Inflammatory macrophage treated with lipopolysaccharide for 4 hours (primary cell): ENCODE measurements at places on chromosomes 12 and 14.
A peak's percentile ranks its signal among the peaks of the same experiment; 100 is the strongest.

DNA sequence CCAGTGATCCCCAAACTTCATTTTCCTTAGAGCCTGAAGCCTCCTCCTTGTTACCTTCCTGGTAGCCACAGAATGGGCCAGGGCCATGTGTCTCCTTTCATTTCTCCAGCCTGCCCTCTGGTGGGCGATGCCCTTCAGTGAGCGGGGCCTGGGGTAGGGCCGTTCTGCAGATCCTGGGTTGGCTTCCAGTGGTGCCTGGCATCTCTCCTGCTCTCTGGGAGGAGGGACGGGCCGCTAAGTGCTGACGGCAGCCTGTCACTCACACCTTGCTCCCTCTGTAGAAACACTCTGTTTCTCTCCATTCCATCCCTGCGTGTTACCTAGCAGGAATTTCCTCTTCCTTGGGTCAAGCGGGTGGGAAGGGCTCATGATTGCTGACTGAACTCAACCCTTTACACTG is 232.1 kb downstream of the CACNA1C start:
- DNase-seq: peak; percentile 59

DNA sequence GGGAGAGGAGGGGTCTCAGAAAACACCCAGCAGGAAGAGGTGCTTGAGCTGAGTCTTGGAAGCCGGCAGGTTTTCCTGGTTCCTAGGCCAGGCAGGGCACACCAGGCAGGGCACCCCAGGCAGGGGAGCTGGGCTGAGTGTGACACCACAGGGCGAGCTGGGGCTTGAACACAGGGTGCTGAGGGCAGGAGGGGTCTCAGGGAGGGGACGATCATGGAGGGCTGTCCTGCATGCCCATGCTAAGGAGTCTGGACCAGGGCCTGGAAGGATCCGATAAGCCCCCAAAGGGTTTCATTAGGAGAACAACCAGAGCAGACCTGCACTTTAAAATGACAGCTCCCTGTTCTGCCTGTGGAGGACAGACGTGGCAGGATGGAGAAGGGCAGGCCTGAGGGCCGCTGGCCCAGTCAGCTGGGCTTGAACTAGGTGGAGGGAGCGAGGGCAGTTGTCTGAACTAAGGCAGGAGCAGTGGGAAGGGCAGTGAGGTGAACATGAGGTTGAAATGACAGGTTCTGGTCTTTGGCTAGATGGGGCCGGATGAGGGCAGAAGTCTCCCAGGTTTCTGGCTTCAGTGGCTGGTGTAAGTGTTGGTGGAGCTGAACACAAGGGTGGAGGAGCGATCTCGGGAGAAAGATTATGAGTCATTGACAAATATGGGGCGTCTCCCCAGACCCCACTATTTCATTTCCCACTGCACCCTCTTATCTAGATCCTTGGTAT is 171.0 kb upstream of the PZP start:
- no peak for DNase-seq

DNA sequence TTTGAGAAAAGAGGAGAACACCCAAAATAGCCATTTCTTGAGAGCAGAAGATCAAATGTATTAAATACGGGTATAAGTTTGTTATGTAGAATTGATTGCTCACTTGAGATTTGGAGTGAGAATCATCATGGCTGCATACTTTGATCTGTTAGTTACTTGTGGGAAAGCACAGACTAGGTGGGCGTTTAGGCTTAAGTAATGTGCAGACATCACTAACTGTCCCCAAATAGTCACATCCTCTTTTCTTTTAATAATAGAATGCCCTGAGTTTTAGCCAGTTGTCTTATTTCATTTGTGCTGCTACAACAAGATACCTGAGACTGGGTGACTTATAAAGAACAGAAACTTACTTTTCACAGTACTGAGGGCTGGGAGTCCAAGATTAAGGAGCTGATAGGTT is 14.3 kb upstream of the GTF2A1 start:
- DNase-seq: peak; percentile 80

- DNase-seq: no peak
These were observed 467 bp upstream of the ANHX start for GRCh38 chr12:133236144-133236543.

DNA sequence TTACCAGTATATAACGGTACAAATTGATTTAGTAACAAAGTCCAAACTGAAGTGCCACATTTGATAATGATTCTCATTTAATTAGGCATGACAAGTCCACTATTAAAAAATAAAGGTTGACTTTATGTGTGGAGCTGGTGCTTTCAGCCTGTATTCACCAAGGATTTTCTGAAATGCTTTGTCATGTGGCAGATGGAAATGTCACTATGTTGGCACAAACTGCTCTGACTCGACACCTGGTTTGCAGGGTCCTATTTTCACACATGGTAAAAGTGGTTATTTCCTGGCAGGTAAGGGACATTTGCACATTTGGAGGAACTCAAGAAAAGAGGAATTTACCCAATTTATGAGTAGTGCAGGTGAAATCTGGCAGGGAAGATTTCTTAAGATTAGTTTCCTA is 572.6 kb upstream of the MDGA2 start:
- no peak for DNase-seq

DNA sequence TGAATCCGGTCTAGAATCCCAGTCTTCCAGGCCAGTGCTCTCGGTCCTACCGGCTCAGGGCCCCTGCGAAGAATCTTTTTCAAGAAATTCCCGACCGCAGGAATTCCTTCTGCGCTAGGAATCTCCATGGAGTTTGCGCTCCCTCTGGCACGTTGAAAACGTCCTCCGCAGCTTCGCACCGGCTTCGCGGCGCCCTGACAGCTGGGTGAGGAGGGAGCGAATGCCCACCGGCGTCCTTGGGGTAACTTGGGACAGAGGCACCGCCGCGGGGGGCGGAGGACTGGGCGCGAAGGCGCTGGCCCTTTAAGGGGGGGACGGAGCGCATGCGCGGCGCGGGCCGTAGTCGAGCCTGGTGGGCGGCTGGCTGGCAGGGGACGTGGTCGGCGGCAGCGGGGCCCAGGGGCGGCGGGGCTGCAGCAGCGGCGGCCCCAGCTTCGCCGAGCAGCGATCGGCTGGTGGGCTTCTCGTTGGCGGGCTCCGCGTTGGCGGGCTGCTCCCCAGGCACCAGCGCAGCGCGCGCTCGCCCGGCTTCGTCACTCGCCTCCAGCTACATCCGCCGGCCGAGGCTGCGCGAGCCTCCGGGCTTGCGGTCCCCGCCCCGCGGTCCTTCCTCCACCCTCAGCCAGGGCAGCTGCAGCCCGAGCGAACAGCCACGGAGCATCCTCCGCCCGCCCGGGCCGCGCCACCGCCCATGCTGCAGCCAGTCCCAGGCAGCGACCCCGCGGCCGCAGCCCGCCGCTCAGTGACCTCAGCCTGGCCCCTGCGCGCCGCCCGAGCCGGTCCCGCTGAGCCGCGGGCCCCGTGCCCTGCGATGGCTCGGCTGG is at the start of gene VASH1:
Gene VASH1, plus strand, starts transcription at position 333 of the 824 bp plus-strand sequence. CDS start 1,354 bp downstream, outside the sequence.
- DNase-seq: peak; percentile 82

- no peak for DNase-seq
These were observed 14.4 kb downstream of the NEUROD4 start for GRCh38 chr12:55034218-55034617.

- DNase-seq: no peak
These were observed 329.8 kb upstream of the TMPO start for GRCh38 chr12:98185606-98186005.

GRCh38 chr12:45049912-45050750 is 768 bp downstream of the DBX2 start:
- DNase-seq: no peak

DNA sequence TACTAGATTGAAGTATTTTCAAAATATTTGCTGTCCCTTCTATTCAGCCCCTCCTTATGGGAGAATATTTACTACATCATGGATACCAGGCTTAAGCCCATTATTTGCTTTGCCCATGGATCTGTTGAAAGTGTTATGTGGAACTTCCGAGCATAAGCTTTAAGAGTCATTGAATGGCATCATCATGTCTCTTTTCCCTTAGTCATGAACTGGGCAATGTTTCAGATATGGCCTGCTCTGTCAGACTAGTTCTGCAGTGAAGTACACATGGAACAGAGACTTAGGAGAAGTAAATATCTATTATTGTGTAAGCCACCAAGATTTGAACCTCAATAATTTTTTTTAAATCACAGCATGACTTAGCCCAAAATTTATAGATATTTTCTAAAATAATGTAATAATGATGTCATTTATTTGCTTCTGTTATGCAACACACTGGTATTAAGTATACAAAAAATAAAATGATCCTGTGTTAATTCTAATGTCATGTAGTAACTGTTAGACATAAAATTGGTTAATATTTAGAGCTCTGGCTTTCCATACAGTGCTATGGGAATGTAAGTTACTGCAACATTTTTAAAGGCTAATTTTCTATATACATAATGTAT is 1097.3 kb downstream of the SLC16A7 start:
- no peak for DNase-seq

GRCh38 chr14:71686677-71687076 is 245.6 kb upstream of the RGS6 start:
- no peak for DNase-seq

DNA sequence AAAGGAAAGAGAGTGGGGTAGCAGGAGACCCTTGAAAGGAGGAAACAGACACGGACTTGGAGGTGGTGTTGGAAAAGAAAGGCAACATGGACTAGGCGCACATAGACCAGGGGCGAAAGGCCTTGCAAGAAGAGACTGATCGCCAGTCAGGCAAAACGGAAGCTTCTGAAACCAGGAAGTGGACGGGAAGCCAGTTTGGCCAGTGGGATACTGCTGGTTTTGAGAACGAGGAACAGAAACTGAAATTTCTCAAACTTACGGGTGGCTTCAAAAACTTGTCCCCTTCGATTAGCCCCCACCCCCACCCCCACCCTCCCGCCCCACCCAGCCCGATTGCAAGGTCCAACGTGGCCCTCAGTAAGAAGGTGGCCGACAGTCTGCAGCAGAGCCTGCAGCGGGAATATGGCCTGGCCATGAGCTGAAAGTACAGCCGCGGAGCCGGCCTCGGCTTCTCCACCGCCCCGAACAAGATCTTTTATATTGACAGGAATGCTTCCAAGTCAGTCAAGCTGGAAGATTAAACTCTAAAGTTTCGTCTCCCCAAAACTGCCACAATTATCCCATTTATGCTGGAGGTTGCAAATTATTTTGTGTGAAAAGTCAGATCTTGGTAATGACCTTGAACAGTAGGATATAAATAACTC is 364.7 kb downstream of the BCAT1 start:
- DNase-seq: peak; percentile 63

DNA sequence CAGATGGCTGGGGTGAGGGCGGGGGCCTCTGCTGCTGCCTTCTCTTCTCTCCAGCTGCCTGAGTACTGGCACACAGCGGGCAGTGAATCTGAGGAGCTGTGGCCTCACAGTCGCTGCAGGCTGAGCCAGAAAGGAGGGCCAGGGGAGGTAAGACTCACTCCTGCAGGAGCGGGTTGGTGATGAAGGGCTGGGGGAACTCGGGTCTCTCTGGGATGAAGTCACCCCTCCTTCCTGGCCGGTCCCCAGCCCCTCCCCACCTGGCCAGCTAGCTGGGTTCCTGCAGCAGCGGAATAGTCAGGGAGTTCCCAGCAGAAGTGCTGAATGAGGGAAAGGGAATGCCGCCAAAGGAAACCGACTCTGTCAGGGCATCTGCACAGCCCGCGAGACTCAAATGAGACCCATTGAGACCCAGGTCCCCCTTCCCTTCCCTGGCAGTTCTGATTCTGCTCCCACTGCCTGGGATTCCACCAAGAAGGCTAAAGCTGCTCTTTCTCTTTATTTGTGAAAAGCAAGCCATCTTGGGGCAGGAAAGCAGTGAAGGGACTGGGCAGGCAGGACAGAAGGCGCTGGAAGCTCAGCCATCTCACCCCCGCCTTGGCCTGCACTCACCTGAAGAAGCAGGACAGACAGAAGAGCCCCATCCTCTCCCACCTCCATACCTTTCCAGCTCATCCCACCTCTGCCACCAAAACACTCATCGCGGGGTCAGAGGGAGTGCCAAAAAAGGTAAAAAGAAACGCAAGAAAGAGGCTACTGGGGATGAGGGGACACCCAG is 5.3 kb downstream of the NGB start:
- no peak for DNase-seq

- DNase-seq: no peak
These were observed 43.1 kb downstream of the DNAH10 start for GRCh38 chr12:123805173-123805572.

- DNase-seq: no peak
These were observed 234.7 kb upstream of the TBX3 start for GRCh38 chr12:114918535-114919233.

- no peak for DNase-seq
These were observed 22.1 kb downstream of the SAMD4A start for GRCh38 chr14:54589076-54589475.

- DNase-seq: no peak
These were observed 486.9 kb downstream of the SOX5 start for GRCh38 chr12:23462546-23462945.

DNA sequence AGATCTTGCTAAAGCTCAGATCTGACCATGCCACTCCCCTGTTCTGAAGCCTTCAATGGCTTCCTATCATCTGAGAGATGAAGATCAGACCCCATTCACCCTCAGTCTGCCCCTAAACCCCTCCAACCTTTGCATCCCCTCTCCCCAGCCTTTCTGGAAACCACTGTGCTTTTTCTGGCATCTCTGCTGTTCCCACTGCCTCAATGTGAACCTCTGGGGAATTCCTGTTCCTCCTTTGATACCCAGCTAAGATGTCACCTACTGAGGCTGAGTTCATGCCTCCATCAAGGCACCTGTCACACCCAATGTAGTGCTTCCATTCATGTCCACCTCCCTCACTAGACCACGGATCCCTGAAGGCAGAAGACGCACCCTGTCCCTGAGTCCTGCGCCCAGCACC is 19.3 kb downstream of the CYP46A1 start:
- no peak for DNase-seq

DNA sequence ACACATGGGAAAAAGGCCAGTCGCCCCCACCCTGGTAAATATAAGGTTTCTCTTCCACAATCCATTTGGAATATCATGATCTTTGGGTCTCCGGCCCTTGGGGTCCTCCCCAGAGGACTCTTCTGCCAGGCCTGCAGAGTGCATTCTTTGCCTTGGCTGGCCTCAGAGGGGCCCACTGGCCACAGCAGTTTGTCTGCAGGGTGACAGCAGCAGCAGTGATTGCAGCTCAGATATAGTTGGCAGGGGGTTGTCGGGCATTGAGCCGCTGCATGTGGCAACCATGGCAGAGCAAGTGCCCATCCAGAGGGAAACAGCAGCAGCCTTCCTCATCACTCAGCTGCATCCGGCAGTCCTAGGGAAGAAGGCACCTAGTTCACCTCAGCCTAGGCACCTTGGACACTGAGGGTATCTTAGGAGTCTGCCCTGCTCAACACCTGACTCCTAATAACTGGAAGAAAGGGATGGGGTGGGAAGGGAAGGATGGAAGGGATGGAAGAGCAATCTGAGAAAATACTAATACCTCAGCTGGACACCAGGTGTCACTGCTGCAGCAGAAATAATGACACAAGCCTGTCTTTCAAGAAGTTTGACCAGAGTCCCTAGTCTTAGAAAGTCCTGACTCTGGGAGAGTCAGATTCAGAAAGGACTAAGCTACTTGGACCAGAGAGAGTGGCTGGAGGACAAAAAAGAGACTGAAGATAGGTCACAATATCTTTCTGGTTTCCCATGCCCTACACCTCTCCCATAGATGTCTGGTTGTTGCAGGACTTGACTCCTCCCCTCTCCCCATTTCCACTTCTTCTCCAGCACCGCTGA is 8.9 kb downstream of the AJUBA start:
- peak; percentile 53 for DNase-seq
